ENCODE measurements at places on chromosomes 7 and 10.

DNA sequence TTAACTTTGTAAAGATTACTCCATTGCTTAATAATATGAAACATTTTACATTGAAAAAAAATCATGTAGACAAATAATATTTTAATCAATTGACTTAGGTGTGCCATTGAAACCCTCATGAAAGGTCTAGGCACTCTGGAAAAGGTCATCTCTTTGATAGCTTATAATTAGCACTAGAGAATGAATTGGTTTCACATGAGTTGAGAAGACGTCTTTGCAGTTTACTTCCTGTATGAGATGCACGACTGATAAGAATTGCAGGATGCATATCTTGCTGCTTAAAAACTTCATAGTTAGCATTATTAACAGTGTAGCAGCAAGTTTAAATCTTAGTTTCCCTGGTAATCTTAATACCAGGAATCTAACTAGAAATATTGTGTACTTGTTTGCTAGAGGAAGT, 614.2 kb upstream of the COBL start:
- no peak for DNase-seq

DNA sequence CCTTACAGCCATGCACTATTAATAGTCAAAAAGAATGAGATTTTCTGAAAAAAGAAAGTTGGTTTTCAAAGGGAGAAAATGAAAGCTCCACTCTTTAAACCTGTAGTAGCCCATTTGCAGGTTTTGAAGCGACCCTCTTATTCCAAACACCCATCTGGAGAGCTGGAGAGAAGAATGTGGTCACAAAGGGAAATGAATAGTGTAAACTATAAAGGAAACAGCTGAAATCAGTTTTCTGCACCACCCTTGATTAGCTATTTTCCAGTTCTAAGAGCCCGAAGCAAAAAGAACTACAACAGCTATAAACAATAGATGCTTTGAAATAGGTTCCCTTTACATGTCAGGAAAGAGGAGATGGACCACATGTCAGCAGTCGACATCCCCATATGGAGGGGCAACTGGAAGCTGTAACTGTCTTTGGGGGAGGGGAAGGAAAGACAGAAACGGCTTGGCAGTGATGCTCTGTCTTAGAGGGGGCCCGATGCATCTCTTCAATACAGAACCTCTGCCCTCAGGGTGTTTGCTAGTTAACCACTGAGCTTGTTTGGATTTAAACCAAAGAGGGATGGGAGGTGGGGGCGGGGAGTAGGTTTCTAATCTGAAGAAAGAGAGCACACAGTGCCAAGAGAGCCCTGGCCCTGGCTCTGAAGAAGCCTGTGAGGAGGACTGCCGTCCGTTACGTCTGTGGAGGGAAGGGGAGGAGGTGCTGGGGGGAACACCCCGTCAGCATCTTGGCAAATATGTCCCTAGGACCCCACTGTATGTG, 55.3 kb downstream of the CPVL start:
- DNase-seq, result peak; percentile 96

DNA sequence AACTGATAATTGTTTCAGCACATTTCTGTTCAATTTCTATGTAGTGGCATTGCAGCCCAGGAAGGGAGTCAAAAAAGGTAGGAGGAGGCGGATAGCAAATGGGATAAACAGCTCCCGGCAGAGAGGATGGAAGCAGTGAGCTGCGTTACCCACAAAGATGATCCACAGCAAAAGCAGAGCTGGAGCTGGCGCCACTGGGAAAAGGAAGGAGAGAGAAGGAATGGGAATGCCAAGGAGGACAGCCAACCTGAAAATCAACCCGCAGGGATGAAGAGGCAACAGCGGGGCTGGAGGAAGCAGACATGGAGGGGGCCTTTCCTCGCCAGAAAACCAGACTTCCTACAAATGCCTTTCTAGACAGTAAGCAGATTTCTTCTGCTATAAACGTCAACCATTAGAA, 82.7 kb upstream of the ADAM12 start:
- DNase-seq, result no peak

DNA sequence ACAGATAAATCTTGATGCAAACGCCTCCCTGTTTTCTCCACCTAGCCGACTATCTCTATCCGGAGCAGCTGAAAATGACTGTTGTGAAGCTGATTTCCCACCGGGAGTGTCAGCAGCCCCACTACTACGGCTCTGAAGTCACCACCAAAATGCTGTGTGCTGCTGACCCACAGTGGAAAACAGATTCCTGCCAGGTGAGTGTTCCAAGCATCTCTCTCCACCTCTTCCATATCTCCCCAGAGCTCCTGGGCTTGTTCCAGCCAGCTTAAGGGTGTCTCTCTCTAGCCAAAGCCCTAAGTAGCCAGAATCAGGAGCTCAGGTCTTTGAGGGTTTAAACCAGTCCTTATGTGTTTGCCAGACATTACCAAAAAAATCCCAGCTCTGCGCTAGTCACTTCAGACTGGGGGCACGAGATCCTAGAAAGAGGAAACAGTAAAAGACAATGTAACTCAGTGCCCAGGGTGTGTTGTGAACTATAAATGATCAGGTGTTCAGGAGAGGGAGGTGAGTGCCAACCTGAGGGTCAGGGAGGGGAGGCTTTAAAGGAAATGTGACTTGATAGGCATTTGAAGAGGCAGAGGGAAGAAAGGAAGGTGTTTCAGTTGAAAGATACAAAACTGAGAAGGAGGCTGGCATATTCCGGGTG, 4.4 kb downstream of the PLAU start:
- DNase-seq, result no peak

DNA sequence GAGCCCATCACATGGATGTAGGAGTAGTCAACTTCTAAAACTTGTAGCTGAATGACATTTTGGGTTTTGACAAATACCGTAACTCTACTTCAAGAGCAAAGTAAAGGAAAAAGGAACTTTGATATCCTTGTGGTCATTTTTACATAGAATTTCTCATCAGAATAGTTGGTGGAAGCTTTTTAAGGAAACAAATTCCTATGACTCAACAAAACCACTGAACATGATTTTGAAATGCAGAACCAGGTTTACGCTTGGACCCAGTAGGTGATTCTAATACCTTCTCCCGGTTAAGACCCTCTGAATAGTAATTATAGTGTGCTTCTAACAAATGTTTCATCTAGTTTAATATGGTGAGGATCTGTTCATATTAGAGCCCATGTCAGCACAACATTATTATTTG, 307.8 kb downstream of the GPR37 start:
- DNase-seq, result no peak

DNA sequence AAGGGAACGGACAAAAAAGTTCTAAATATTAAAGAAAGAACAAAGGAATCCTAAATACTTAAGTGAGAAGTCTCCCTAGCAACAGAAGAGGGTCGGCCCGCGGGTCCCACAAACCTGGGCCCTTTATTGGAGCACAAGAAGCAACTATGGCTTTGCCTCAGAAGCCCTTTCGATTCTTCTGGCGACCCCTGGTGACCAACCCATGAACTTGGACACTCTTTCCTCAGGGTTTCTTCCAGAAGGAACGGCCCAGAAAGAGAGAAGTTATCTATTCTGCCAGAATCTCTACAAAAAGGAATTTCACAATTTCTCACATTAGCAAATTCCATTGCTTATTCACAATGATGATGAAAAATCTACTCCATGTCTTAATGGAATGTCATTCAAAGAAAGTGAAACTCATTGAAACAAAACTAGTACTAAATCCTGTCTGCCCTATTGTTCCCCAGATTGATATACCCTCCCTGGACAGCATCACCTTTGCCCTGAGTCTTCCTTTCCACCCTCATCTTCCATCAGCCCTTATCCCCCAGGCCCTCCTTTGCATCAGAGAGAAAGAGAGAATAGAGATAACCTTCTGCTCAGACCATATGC, 43.7 kb downstream of the CPVL start:
- DNase-seq, result peak; percentile 91

DNA sequence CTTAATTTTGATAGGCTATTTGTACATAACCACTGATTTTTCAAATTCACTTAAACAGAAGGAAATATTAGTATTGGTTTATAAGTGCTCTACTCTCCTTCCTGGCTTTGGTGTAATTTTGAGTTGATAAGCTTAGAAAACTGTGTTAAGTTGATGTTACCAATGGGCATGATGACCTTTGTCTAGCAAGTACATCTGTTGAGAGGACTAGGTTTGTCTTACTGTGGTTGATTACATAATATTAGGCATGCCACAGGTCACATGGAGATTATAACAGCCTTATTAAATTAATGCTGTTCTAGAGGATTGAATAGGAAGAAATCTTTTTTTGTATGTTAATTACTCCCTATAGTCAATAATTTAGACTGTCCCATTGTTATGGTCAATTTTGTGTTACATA, 27.0 kb downstream of the CYP2C18 start:
- DNase-seq, result no peak

- peak; percentile 43 for DNase-seq
Observed at GRCh38 chr10:100729862-100730724, 15.3 kb upstream of the PAX2 start.

DNA sequence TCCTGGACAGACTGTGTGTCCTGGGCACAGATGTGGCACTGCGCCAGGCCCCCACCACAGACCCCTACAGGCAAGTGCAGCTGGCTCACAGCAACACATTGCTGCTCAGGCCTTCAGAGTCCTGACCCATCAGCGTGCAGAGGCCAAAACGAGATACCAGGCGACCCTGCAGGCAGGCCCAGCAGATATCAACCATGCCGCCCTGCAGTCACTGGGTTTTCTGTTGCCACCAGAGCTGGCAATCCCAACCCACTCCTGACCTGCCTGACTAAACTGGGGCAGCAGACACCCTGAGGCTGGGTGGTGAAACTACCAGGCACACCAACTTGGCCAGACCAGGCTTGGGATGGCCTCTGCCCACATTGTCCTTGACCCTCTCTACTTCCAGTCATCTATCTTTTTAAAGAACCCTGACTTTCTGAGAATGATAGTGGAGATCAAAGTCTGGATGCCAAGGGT, 20.3 kb downstream of the ZCCHC24 start:
- no peak for DNase-seq

GRCh38 chr7:20284003-20284770, 46.5 kb upstream of the ITGB8 start:
- DNase-seq, result no peak

DNA sequence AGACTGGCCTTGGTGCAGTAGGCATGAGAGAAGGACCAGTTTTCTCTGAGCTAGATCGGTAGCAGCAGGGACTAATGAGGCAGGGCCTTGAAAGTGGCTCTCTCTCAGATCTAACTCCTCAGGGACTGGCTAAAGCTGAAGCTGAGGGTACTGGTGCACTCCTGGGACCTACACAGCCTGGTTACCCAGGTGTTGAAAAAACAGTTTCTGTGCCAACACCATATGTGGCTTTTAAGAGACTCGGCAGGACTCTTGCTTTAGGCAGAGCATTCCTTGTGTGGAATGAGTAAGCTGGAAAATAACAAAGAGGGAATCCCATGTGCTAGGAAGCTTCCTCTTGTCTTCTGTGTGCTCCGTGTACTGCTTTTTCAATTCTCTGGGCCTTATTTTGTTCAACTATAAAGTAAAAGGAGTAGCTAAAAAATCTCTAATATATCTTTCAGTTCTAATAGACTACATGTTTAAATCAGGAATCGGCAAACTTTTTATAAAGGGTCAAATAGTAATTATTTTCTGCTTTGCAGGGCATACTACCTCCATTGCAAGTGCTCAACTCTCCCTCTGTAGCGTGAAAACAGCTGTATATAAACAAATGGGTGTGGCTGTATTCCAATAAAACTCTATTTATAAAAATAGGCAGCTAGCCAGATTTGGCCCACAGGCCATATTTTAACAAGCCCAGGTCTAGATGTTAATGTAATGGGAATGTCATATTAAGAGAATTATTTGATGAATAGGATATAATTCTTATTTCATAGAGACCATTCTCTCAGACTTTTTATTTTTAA, 186.1 kb upstream of the KAT6B start:
- DNase-seq, result no peak

DNA sequence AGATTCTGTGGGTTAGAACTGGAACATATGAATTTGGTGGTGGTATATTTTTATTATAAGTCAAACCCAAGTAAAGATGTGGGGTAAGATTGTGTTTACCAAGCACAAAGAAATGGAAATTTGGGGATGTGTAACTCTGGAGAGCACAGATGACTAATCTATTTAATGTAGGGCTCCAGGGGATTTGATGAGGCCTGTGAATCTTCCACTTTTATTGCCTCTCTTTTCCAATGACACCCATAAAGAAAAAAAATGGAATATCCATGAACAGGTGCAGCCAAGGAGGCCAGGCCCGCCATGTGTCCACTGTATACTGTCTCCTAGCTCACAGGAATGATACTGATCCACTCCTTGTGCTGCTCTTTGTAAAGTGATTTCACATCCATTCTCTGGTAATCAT, 2.8 kb downstream of the SRGN start:
- DNase-seq, result no peak

GRCh38 chr10:10847387-10847786, 170.3 kb upstream of the CELF2 start:
- no peak for DNase-seq

DNA sequence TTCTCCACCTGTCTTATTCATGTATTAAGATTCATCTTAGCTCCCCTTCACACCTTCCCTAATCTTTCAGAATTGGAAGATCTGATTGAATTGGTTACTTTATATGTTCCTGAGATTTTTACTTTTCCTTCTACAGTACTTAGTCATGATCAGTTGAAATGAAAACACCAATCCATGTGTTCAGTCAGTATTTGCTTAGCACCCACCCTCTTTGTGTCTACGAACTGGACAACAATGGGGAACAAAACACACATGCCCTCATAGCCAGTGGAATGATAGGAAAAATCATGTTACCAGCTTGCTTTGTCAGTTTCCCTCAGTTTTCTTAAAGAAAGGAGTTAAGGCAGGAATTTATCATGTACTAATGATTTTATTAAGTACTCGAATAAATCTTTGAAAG, 2.0 kb downstream of the MASTL start:
- no peak for DNase-seq

DNA sequence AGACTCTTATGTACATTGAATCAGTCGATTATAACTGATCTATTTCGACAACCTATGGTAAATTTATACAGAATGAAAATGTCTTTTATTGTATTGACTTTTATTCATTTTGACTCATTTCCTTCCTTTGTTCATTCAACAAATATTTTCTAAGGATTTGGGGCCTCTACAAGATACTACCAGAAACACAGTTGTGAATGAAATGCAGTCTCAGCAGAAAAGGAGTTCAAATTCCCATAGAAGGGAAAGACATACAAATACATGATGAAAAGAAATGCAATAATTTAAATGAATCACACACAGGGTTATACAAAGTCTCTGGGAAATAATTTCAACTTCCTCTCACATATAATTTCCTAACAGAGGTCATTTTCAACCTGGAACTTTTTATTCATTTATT, 134.0 kb upstream of the SEMA3A start:
- no peak for DNase-seq

Data from lung (tissue), 17 donors.